ENCODE measurements at places on chromosomes 7 and 10. TPM values are rescaled to one million over a fixed set of nuclear protein-coding genes. Genes with fewer than 3 reads are reported as not detected.

DNA sequence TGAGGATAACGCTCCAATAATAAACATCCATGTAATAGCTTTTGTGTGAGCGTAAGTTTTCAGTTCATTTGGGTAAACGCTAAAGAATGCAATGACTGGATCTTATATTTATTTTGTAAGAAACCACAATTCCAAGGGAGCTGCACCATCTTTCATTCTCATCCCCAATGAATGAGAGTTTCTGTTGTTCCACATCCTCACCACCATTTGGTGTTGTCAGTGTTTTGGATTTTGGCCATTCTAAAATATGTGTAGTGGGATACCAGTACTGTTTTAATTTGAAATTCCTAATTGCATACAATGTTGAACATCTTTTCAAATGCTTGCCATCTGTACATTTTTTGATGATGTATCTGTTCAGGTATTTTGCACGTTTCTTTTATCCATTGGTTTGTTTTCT, 50.9 kb upstream of the SEMA3D start:
- H3K36me3 ChIP-seq = no peaks in the 10 kb centered on the region
- no peaks in the 10 kb centered on the region for H3K4me1 ChIP-seq
- no peak overlapping the region for H3K27ac ChIP-seq

DNA sequence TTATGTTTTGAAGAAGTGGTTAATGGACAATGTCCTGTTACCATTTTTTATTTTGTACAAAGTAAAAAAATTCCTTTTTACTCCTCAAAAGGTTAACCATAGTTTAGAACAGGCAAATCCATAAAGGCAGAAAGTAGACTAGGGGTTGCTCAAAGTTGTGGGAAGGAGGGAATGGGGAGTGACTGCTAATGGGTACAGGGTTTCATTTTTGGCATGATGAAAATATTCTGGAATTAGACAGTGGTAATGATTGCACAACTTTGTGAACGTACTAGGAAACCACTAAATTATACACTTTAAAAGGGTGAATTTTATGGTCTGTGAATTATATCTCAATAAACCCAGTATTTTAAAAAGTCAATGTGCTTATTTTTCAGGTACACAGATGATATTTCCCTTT, 35.4 kb upstream of the CDK14 start:
- no peaks in the 10 kb centered on the region for H3K4me1 ChIP-seq
- H3K4me3 ChIP-seq = no peak overlapping the region
- no peak overlapping the region for H3K27ac ChIP-seq
- DNase-seq = no peak

DNA sequence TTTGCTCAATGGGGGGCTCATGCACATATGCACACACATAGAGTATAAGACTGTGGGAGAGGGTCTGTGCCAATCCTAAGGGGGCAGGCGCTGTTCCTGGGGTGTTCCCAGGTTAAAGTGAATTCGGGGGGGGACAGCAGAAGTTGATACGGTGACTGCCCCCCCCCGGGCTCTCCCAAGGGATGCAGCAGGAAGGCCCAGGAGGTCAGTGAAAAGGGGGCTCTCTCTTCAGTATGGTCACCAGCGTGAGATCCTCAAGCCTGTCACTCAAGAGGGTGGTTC, 32.4 kb downstream of the SPDYE6 start:
- no peaks in the 10 kb centered on the region for H3K27me3 ChIP-seq
- no peak overlapping the region for H3K27ac ChIP-seq
- H3K4me1 ChIP-seq = no peaks in the 10 kb centered on the region
- no peaks in the 10 kb centered on the region for H3K36me3 ChIP-seq
- no peak overlapping the region for H3K4me3 ChIP-seq

DNA sequence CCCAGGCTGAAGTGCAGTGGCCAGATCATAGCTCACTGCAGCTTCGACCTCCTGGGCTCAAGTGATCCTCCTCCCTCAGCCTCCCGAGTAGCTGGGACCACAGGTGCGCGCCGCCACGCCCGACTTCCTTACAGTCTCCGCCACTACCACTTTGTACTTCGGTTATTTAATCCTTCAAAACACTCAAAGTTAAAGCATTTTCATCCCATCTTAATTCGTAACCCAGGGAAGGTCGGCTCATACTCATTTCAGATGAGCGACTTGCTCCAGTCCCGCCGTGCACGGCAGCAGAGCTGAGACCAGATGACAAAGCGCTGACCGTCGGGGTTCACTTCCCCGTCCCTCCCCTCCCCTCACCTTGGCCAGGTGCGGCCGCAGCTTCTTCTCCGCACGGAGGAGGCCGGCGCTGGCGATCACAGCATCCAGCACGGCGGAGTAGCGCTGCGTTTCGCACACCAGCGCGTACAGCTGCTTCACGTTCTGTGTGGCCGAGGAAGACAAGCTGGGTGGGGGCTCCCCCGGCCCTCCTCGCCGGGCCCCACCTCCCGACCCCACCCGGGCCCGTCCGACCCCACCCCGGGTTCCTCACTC, 457 bp downstream of the NSUN5 start:
- H3K27ac ChIP-seq = peak overlapping the region; percentile 40
- H3K36me3 ChIP-seq = no peaks in the 10 kb centered on the region
- peak overlapping the region; percentile 59 for H3K4me3 ChIP-seq
- no peak for DNase-seq
- peaks cover 5% of the 10 kb centered on the region for H3K4me1 ChIP-seq
- H3K27me3 ChIP-seq = no peaks in the 10 kb centered on the region

DNA sequence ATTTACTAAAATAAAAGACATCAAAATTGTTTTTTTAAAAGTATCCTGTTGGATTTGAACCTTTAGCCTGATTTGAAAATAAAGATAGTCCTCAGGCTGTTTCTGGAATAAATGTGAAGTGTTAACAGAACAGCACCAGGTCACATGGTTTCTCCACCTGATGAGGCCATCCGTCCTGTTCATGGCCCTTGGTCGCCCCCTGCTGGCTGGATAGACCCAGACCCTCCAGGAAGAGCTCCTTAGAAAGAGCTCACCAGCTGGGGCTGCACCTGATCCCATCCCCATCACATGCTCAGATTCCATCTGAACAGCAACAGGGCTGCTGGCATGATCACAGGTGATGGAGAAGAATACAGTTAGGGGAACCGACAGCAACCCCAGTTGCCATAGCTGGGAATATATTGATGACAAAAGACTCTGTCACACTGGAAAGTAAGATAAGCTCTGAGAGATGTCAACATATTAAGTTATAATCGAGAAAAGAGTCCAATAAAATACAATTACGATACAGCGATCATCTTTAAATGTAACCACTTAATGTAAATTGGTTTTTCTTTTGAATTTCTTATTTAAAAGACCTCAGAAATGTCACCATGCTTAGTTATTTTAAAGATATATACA, 4.8 kb downstream of the OR2A14 start:
- no peaks in the 10 kb centered on the region for H3K27me3 ChIP-seq
- H3K4me3 ChIP-seq = no peak overlapping the region
- no peaks in the 10 kb centered on the region for H3K4me1 ChIP-seq
- no peak overlapping the region for H3K27ac ChIP-seq
- H3K36me3 ChIP-seq = no peaks in the 10 kb centered on the region
- DNase-seq = peak; percentile 87

Gene PIP
- total RNA-seq = not detected

Gene SORBS1
- total RNA-seq = 20.0 TPM
